Stromal cell of bone marrow (primary cell): ENCODE measurements at places on chromosomes 4 and X.

DNA sequence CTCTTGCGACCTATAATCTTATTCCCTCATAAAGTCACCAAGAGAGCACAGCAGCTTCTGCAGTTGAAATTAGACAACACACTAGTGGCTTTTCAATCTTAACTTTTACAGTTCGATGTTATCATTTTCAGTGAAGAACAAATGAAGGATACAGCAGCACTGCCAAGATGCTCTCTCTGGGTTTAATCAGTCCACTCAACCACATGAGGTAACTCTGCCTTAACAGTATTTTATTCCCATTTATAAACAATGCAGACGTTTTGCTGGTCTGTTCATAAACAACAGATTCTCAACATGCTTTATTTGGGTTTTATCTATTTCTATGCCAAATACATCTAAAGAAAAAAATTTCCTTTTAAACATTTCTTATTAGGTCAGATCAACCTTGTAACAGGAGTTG is 646.0 kb upstream of the FAM241A start:
- DNase-seq: no peak

DNA sequence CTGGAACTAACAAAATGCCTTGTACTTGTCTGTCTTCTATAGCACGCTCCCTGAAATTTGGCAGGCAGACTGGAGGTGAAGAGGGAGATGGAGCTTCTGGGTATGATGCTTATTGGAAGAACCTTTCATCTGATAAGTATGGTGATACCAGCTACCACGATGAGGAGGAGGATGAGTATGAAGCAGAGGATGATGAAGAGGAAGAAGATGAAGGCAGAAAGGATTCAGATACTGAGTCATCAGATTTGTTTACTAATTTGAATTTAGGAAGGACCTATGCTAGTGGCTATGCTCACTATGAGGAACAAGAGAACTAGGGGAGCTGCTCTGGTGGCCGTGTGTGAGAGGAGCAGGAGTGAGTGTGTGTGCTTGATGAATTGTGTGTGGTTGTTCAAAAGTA is 13.0 kb downstream of the ZNF330 start:
- DNase-seq: no peak

- DNase-seq: peak; percentile 68
These were observed 153.1 kb downstream of the NPNT start for GRCh38 chr4:106048250-106048971.

DNA sequence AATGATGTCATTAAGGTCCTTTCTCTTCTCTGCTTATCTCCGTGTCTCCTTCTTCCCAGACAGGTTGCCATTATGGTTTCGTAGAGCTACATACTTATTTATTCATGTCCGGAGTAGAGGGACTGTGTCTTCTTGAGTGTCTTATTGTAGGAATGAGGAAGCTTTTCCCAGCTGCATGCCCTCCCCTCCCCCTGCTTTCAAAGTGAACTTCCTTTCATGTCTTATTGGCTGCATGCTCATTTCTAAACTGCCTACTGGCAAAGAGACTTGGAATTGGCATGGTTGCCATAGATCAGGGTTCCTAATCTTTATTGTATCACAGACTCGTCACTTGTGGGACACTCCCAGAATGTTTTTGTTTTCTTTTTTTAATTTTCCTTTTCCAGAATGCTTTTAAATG is 15.4 kb downstream of the VAMP7 start:
- no peak for DNase-seq

GRCh38 chr4:5266991-5267390 is 215.7 kb downstream of the STK32B start:
- no peak for DNase-seq

GRCh38 chr4:41473176-41473575 is 64.8 kb upstream of the LIMCH1 start:
- DNase-seq: no peak

DNA sequence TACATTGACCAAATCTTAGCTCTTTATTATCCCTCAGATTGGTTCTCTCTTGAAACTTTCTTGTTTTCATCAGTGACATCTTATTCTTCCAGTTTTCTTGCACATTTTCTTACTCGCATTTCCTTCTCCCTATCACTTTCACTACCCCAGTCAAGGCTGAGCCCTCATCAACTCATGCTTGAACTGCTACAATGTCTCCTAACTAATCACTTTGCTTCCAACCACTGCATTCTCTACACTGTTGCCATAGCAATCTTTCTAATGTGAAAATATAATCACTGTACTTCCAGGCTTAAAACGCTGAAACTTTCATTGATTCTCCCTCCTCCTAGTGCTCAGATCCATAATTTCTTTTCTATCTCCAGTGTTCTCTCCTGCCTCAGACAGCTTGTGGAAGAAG is 22.2 kb upstream of the LPAR4 start:
- DNase-seq: no peak

- DNase-seq: no peak
These were observed 137.0 kb downstream of the CPZ start for GRCh38 chr4:8729408-8730149.

- no peak for DNase-seq
These were observed 16.3 kb downstream of the L1CAM start for GRCh38 chrX:153869473-153870287.

GRCh38 chr4:101259876-101260275 is 87.5 kb downstream of the PPP3CA start:
- no peak for DNase-seq

DNA sequence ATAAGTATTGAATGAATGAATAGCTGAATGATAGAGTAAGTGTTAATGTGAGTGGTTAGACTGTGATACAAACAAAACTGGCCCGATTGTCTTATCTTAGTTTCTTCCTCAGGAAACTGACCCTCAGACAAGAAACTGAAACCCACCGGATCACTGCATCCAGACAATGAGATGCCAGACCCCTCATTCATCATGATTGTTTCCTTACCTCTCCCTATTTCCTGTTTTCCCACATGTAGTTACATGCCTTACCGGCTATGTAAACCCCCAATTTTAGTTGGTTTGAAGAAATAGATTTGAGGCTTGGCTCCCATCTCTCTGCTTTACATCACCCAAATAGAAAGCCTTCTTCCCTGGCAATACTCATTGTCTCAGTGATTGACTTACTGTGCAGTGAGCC is 218.9 kb upstream of the PPP1R2C start:
- DNase-seq: no peak

DNA sequence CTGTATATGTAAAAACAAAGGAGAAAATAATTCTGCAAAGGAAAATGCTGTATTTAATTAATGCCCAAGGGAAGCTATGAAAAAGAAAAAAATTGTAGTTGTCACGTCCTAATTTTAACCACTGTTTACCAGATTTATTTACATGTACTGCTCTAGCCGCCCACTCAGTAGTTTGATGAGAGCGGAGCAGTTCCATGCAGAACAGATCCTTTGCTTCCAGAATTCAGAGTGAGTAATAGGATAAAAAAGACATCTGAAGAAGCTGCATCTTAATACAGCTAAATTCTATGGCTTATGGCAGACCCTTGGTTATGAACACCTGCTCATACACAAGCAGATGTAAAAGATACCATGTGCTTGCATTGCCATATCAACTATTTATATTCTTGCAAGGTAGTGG is 287.0 kb downstream of the GASK1B start:
- DNase-seq: no peak

DNA sequence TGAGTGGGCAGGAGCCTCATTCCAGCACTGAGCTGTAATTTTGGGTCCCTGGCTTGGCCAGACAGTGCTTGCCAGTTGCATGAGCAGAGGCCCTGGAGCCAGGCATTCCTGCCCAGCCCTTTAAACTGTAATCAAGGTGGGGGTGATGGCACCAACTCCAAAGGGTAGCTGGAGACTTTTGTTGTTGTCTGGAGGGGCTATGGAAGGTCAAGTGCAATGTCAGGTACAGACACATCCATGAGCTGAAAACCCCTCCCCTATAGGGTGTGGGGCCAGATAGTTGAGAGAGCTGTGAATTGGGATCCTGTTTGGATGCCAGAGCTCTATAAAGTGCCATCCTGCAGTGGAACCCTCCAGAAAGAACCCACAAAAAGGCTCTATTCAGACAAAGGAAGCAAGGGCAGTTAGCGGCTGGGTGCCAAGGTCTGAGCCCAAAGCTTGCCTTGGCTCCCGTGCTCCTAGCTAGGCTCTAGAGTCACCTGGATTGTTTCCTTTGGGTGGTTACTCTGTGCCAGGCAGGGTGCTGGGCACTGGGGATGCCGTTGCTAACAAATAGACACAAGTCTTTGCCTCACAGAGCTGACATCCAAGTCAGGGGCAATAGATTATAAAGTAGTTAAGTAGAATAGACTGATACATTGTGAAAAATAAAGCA is 163.0 kb downstream of the EFNB1 start:
- no peak for DNase-seq

DNA sequence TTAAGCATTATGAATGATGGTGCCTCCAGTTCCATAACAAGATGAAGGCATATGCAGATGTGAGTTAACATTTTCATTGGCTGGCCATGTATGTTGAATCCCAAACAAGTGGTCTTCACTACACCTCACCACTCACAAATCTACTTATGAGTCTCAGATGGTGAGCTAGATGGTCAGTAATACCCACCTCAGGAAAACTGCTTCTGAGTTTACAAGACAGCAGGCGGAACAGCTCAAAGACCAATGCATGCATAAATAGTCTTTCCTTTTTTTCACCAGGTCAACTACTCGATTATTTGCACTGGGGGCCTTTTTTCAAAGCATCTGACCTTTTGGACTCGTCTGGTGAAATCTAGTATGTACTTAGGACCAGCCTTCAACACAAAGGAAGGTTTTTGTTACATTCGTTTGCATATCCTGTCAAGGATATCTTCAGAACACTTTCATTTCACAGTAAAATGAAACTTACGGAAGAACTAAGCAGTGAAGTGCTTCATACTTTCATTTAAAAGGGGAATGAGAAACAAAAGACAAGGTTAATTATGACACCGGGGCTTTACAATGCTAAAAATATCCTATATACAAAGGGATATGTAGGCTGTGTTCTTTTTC is 23.1 kb upstream of the TLR7 start:
- DNase-seq: no peak

DNA sequence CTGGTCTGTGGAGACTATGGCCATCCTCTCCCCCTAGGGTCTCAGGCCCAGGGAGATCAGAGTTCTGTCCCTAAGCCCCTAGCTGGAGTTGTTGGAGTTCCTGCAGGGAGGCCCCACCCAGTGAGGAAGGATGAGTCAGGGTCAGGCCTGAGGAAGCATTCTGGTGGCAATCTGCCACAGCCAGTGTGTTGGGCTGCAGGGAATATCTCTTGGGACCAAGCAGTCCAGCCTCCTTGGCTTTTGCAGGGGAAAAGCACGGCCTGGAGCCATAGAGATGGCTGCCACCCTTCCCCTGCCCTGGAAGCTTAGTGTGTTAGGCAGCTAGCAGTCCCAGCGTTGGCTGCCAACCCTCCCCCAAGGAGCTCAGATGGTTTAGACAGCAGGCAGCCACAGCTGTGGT is 202.4 kb downstream of the RTL9 start:
- DNase-seq: peak; percentile 59

DNA sequence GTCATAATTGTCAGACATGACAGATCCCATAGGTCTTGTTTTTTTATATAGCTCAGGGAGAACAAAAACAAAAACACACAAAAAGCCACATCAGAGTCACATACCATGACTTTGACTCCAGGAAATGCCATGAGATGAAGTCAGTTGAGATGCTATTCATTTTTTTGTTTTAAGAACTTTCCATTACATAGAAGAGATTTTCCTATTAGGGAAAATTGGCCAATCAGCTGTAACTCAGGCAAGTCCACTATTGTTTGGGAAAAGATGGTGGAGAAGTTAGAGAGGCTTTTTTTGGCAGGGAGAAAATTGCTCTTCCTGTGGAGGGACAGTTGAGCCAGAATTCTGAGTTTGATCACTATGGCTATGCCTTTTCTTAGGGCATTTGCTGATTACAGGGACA is 72.6 kb downstream of the SMARCA5 start:
- peak; percentile 15 for DNase-seq

DNA sequence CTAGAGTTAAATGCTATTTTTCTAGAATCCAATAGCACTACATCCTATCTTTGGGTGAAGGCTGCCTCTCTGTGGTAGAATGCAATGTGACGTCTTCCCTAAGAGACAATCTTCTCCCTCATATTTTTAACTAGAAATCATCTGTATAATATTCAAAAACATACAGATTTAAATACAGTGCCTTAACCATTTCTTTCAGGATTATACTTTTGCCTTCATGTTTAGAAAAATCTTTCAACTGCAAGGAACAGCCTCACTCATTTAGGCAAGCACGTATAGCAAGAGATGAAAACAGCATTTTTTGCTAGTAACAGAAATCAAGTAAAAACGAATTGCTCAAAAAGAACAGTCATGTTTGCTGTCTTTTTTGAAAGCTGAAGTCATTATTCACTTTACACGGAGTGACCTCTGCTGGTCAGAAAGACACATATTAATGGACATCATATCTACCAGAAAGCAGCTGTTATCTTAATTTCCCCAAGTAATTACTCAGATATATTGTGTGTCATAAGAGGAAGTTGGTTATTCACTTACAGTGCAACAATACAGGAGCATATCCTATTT is 422.3 kb downstream of the STPG2 start:
- DNase-seq: peak; percentile 1
